ENCODE measurements at places on chromosomes 3 and 15.
A peak's percentile ranks its signal among the peaks of the same experiment; 100 is the strongest.

DNA sequence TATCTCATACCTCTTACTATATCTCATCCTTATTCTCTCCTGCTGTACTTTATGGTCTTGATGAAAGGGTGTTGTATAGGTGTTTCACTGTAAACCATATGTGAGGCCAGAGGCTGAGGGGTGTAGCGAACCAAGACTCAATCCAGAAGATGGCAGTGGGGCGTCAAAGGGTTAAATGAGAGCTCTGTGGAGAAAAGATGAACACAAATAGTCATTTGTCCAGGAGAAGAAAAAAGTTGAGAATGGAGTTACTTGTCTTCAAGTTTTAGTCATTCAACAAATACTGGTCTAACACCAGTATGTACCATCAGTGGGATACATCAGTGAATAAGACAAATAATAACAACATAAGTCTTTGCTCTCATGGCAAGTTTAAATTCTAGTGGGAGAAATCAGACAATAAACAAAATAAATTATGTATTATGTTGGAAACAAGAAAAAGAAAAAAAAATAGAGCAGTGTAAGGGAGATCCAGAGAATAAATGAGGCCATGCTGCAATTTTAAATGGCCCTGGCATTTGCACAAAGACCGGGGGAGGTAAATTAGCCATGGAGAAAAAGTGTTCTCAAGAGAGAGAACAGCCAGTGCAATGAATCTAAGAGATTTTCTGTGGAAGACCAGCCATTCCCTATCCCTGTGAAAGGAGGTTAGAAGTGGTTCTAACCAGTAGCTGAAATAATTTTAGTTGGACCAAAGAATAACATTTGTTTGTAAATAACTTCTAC lies 77.0 kb upstream of the UMPS start:
- DNase-seq, result no peak

GRCh38 chr15:51617886-51618285 lies 4.7 kb downstream of the DMXL2 start:
- peak; percentile 63 for DNase-seq

- no peak for DNase-seq
Observed at GRCh38 chr3:112333002-112333380, at the start of gene CD200. Gene CD200, plus strand, starts transcription at chr3:112333156. Its CDS starts 57 bp downstream, at chr3:112333213.

DNA sequence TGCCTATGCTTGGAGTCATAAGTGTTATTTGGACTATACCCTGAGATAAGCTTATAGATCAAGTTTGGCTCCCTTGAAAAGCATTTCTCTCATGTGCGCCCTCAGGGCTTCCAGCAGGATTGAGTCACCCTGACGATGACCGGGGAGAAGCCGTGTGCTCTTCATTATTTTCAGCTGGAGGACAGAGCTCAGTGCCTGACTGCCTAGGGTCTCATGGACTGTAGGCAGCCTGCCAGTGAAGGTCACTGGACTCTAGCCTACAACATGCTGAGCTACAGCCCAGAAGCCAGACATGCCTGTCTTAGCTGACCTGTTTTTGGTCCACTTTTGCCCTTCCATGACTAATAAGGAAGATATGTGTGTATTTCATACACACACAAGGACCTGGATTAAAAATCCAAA lies 31.6 kb upstream of the NUDT16 start:
- no peak for DNase-seq

DNA sequence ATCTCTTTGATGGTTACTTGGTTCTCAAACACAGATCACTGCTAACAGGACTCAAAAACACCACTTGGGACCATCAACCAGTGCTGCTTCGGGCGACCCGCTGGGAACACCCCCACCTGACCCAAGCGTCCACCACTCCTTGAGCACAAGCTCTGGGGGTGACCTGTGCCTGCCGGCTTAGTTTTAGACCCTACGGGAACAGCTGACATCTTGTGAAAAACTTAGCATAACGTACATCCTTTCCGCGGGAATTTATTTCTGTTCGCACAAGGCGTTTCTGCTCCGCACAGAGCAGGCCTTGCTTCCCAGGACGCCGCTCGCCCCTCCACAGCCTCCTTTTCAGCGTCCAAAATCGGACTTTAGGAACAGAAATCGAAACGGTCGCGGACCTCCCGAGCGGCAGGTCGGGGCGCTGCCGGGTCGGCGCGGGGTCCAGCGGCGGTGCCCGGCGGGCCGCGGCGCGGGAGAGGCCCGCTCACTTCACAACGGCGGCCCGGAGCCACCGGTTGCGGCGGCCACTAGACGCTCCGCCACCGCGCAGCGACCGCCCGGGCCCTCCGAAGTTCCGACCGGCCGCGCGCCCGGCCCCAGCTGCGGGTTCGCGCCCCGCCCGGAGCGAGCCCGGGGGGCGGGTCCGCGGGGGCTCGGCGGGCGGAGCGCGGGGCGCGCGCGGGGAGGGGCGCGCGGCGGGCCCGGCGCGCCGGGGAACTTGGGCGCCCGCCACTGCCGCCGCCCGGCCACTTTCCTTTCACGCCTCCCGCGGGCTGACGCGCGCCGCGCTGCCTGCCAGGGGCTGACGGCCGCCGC lies 959 bp downstream of the SFMBT1 start:
- DNase-seq, result peak; percentile 67

- DNase-seq, result no peak
Observed at GRCh38 chr3:197372047-197372661, 73.7 kb upstream of the DLG1 start.

DNA sequence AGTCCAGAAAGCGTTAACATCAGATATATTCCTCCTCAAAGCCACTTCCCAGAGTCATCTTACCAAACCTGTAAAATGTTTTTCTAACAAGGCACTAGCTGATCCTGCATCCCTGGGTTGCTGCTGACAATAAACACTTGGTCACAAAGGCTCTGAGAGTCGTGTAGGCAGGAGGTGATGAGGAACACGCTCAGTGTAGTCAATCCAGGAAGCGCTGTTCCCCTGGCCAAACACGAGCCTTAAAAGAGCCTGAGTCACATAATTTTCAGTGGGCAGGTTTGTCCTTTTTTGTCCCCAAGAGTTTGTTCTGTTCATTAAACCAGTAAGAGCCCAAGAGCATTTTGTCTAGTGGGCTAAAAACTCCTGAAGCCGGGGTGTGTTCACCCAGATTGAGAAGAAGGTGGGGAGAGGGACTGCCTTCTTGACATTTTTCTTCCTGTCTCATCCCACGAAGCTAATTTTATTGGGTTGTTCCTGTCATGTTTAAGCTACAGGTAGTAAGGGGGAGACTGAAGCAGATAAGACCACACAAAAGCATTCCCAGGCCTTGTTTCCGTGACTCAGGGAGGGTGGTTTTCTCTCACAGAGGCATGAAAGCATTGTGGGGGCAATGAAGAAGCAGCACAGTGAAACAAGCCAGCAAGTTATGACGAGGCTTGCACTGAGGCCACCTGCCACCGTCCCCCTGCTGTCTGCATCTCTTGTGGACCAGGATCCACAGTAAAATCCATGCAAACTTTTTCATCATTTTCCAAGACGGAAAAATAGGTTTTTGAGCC lies 73.7 kb downstream of the FOXB1 start:
- no peak for DNase-seq

- DNase-seq, result no peak
Observed at GRCh38 chr3:30347679-30348216, 258.7 kb upstream of the TGFBR2 start.

GRCh38 chr3:31704591-31705179 lies 172.0 kb downstream of the STT3B start:
- DNase-seq, result peak; percentile 86

DNA sequence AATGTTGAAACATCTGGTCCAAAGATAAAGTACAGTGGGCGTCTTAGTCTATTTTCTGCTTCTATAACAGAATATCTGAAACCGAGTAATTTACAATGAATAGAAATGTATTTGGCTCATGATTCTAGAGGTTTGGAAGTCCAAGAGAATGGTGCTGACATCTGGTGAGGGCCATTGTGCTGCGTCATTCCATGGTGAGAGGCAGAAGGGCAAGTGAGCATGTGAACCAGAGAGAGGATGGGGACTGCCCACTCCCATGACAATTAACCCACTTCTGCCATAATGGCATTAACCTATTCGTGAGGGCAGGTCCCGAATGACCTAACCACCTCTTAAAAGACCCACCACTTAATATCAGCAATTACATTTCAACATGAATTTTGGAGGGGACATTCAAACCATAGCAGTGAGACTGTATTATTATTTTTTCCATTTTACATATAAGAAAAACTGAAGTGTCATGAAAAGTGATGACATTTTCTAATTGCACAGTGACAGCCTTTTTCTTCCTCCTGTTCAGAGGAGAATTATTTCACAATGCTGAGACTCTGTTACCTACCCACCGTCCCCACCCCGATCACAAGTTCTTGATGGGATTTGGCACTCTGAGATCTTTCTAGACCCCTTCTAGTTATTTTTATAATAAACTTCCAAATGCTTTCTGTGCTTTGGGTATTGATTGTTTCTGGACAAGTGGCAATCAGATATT lies 238.8 kb downstream of the RPLP1 start:
- peak; percentile 46 for DNase-seq

All from inflammatory macrophage treated with lipopolysaccharide for 4 hours (primary cell).